Effector CD8-positive, alpha-beta T cell (primary cell): ENCODE measurements at places on chromosomes 12 and 14.

GRCh38 chr12:87157791-87158190, 871.4 kb downstream of the C12orf50 start:
- no peak for DNase-seq

DNA sequence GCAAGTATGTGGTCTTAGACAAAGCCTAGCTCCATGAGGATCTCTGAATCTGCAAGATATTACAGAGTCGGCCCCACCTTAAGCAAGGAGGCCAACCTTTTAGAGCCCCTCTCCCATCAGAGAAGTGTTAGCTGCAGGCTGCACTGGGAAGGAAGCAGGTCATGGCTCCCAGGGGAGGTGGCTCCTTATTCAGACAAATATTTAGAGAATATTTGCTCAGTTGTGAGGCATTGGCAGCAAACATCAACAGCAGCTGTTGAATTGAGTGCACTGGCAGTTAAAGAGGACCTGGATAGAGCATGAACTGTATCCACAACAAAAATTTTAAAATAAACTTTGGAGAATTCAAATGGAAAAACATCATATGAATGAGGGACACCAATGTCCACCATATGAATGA, 44.7 kb downstream of the FSCB start:
- no peak for DNase-seq

DNA sequence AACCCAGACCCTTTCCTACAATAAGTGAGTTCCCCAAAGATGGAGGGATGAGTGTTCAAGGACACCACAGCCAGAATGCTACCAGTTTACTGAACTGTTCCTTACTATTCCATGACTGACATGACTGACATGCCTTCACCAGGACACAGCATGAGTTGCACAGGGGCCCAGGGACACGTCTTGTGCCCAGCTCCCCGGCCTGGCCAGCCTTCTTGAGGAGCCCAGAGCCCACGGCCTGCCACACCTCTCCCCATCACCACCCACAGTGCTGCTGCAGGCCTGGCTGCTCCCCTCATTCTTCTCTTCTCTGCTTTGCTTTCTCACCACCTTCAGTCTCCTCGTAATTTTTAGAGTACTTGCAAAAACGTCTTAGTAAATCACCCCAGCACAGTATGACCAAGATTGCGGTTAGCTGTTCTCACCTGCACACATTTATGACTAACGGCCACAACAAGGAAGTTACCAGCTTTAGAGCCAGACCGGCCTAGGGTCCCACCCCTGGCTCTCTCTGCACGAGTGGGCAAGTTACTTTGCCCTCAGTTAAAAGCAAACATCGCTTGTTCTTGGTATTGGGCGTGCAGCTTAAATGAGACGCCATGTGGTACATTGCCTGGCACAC, 18.5 kb downstream of the PPP2R5E start:
- DNase-seq: no peak

GRCh38 chr12:14999695-15000365, 27.0 kb downstream of the PDE6H start:
- DNase-seq: no peak

GRCh38 chr12:5871741-5872140, 73.3 kb downstream of the ANO2 start:
- DNase-seq: no peak

- DNase-seq: no peak
These were observed 38.7 kb upstream of the CRY1 start for GRCh38 chr12:107131832-107132616.

GRCh38 chr14:66543996-66544395, 36.0 kb downstream of the GPHN start:
- no peak for DNase-seq

DNA sequence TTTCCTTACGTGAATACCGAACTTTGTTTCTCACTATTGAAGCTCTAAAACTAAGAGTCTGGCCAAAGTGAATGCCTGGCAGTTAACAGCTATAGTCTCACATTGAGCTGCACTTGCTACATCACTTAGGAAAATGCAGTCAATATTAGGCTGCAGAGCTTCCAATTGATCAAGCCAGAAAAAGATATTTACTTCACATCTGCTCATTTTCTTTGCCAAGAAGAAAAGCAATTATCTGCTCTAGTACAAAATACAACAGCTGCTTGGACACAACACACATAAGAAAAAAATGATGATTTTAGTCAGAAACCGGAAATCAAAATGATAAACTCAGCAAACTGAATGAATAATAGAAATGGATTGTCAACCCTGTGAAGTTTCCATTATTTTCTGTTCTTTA, 45.4 kb downstream of the TMTC1 start:
- DNase-seq: no peak

DNA sequence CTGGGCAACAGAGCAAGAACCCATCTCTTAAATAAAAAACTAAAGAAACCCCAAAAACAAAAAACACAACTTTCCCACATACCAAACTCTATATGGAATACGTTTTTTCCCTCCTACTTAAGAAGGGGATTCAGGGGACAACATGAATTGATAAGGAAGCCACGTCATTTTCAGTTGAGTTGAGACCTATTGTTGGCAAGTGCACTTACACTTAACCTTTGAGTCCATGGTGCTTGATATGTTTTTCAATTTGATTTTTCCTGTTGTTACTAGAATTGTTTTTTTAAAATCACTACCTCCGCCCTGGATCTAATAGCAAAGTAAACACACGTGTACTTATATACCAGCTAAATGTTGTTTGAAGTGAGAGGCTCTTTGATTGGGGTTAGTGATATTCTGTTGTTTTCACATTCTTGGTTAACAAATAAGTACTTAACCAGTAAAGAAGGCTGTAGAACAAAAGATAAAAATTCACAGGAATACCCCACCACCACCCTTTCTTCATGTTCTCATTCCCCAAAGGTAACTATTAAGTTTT, 2.0 kb downstream of the FAM177A1 start:
- no peak for DNase-seq

- DNase-seq: no peak
These were observed 77.3 kb downstream of the NOS1 start for GRCh38 chr12:117284140-117284539.

GRCh38 chr14:94450722-94451090, 1.9 kb downstream of the SERPINA11 start:
- DNase-seq: no peak

DNA sequence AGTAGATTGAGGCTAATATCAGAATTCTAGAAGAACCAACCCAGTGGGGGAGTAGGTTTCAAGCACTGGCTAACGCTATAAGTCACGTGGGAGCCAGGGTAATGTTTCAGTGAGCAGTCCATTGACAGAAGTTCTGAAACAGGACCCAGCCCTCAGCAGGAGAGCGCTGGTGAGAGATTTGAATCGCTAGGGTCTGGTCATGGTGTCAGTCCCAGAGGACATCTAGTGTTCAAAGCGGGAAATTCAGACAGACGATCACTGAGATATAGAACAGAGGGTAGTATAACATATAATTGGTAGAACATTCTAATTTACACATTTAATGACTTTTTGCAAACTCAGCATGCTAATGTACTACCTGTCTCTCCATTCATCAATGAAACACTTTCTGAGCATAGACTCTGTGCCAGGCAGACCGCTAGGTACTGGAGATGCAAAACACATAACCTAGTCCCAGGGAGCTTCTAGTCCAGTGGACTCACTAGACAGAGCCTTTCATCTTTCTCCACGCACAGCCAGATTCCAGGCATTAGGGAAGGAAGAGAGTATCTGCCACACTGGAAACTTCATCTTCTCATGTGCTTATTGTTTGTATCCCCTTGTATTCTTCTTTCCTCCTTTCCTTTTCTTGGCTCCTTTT, 35.4 kb upstream of the RNASE3 start:
- no peak for DNase-seq

DNA sequence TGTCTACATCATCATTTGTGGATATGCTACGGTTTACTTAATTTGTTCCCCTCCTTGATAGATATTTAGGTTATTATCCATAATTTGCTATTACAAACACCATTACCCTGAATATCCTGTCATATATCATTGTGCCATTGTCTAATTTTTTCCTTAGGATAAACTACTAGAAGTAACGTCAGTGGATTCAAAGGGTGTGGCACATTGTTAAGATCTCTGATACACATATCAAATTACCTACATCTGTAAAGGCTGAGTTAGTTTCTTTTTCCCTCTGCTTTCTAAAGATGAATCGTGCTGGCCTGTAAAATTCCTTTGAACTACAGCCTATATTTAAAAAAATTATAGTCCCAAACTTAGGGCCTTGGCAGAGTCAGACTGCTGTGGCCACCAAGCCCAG, 53.9 kb upstream of the STRN3 start:
- no peak for DNase-seq

DNA sequence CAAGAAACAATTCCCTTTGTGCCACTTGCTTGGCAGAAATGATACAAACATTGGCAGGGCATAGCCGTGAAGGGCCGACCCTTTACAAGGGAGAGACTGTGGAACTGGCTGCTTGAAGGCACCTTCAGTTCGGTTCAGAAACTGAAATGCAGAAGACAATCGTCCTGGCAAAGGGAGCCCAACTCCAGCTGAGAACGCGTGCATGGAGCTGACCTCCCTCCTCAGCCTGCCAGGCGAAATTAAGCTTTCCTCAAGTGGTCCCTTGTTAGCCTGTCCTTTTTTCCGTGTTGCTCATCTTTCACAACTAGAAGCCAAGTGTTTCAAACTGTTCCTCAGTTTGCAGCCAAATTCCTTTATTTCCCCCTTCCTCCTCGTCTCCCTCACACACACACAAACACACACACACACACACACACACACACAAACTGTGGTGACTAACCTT, 8.1 kb downstream of the LGR5 start:
- no peak for DNase-seq

DNA sequence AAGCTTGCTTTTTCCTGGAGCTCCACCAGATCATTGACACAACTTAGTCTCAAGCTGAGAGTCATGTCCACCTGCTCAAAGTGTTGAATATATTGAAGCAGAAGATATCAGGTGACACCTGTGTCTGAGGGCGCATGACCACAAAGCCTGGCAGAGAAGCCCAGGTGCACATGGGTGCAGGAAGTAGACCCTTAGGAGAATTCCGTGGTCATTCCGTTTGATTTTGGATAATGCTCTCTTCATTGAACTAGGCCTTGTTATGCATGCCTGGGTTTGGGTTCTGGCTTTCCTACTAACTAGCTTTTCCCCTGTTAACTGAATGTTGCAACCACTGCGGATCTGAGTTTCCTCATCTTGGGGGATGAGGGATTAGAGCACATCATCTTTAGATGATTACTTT, 7.1 kb downstream of the ARHGDIB start:
- DNase-seq: no peak

DNA sequence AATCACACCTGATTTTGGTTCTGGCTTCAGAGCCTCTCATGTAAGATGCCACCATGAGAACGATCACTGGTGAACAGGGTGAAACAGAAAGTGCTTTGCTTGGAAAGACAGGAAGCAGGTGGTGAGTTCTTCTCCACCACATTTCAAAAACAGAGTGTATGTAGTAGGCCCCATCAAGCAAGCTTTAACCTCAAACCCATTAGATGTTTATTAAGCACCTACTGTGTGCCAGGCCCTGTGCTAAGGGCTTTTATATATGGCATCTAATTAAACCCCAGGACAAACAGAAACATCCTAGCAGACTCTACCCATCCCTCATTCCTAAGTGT, 47.8 kb upstream of the MED13L start:
- DNase-seq: no peak

DNA sequence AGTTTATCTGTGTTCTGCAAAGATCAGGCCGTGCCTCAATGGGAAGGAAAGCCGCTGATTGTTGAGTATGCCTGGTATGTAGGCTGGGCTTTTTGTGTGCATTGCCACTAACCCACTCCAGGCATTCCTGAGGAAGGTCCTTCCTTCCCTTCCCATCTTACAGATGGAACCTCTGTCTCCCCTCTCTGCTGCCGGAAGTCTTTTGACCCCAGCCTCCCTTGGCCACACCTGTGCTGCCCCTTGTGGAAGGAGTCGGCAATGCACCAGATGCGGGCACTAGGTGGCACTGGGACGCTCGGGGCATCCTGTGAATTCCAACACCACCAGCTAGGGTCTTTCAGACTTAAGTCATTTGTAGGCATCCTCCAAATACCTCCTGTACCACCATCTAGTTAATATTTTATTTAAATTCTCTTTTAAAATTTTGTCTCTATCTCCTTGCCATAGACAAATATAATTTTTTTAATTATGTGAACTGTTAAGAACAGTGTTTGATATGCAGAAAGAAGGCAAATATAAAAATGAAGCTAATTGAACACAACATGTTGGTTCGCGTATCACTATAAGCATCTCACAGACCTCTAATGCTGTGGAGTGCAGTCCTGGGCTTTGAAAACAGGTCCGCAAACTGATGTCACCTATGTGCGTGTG, 99.6 kb downstream of the RIN3 start:
- peak; percentile 65 for DNase-seq

GRCh38 chr14:24465805-24466204, 23.2 kb upstream of the SDR39U1 start:
- DNase-seq: no peak

DNA sequence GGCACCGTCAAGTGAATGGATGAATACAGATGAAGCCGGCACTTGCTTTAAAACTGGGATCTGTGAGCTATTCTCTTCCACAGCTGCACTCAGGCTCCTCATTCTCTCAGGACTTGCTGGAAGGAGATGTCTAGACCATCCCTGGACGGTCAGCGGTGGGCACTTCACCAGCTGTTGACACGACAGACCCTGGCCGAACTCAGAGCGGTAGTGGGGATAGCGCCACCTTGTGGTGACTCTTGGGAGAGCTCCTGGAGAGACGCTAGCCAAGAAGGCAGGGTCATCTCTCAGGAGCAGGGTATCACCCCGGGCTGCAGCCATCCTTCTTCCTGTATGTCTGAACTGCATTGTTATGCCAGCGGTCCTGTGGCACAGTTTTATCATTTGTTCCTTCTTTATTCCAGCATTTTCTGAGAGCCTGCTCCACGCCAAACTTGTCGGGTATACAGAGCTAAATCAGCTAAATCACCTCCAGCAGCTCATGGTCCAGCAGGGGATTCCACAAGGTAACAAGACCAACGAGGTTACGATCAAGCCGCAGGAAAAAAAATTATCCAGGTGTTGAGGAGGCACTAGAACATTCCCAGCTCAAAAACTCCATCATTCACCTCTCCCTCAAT, 10.0 kb downstream of the WNT1 start:
- peak; percentile 66 for DNase-seq

DNA sequence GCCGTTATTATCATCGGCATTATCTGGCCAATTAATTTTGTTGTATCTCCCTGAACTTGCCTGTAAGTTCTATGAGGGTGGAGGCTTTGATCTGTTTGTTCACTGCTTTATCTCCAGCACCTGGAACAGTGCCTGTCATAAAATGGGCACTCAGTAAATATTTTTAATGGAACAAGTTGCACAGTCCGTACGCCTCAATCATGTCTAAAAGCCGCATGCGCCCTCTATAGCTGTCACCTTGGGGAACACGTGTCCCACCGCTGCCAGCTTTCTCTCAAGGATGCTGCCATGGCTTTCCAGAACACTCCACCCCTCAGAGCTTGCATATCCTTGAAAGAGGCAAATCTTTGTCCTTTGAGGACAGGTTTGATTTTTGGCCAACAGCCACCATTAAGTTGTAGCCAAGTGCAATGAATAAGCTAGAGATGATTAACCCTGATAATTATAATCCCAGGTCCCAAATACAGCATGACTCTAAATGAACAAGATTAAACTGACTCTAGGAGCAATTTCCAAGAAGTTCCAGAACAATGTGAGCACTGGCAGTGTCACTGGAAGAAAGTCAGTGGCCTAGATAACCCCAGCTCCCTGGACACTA, 55.1 kb downstream of the ERH start:
- DNase-seq: no peak

- DNase-seq: no peak
These were observed 653.0 kb downstream of the RPL10L start for GRCh38 chr14:45998554-45998953.
